AG09319 (cell line): ENCODE measurements at places on chromosomes 6 and 20.
A peak's percentile ranks its signal among the peaks of the same experiment; 100 is the strongest.

- DNase-seq: no peak
Measured at GRCh38 chr6:169841907-169842606, 90.6 kb downstream of the ERMARD start.

DNA sequence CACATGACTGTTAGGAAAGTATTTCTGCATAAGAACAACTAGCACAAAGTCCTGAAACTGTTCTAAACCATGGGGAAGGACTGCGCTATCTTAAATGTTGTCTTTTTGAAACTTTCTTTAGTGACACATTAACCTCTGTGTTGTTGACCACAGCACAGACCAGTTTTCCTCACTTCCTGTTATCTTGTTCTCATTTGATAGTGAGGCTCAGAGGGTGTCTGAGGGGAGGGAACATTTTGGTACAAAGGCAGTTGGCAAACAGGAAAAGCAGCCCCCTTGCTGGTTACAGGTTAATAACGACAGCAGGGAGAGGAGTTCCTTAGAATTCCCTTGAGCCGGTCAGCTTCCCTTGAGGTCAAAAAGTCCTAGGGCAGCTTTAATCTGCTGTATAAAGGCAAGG, 143.5 kb upstream of the BMP2 start:
- no peak for DNase-seq

DNA sequence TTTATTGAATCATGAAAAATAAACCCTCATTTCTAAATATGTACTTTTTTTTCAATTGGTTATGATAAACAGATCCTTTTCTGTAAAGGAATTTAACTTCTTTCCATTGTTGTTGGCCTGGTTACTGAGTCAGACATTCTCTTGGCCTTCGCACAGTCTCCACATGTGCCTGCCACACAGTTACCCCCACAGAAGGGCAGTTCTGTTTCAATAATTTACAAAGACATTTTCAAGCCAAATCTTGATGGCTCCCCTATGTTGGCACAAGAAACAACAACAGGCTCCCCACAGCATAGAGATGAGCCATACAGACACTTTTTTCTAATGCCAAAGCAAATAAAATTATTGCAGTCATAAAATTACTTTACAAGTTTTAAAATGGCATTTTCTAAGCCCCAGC, 55.6 kb upstream of the BEND6 start:
- peak; percentile 41 for DNase-seq

- DNase-seq: no peak
Measured at GRCh38 chr6:6003621-6004366, 2.9 kb downstream of the NRN1 start.

GRCh38 chr20:3755269-3755668, 12.3 kb downstream of the ADISSP start:
- no peak for DNase-seq

DNA sequence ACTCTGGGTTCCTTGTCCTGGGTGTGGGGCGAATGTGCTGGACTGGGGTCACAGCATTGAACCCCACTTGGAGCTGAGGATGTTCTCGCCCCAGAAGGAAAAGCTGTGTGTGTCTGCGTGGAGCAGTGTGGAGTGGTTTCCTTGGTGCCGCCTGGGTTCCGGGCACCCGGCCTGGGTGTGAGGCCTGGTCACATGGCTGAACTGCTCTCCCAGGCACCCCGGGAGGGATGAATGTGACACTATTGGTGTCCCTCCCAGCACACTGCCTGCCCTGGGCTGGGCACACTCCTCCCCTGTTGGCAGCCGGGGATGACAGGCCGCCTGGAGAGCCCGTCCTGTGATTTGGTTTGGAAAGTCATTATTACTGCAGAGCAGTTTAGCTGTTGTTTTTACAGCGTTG, 12.3 kb downstream of the MYT1 start:
- no peak for DNase-seq

GRCh38 chr6:71513036-71513435, 224.4 kb downstream of the OGFRL1 start:
- DNase-seq: no peak

DNA sequence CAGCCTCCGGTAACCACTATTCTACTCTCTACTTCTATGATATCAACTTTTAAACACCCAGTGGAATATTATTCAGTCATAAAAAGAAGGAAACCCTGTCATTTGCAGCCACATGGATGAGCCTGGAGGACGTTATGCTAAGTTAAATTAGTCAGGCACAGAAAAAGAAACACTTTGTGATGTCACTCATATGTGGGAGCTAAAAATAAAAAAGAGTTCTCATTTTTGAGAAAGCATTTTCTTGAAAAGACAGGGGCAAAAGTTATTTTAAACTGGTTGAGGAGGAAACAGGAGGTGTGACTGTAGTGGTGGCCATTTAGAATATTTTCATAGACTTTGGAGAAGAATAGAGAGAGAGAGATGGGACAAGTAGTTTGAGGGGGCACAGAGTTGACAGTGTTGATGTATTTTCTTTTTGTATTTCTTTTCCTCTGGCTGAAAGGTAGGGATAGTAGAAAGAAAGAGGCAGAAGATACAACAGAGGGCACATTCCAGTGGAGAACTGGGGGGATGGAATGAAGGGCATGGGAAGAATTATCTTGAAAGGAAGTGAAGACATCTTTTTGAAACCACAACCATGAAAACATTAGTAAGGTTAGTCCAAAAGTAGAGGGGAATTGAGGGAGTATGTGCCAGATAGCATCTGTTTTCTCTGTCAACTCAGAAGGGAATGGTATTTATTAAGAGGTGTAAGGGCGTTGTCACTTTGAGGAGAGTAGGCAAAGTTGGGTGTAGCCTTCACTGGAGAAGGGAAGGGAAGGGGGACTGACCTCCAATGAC, 181.3 kb upstream of the GMDS start:
- no peak for DNase-seq

GRCh38 chr20:12824328-12825225, 184.2 kb upstream of the SPTLC3 start:
- no peak for DNase-seq

- no peak for DNase-seq
Measured at GRCh38 chr6:73943411-73943810, 247.4 kb downstream of the CD109 start.

DNA sequence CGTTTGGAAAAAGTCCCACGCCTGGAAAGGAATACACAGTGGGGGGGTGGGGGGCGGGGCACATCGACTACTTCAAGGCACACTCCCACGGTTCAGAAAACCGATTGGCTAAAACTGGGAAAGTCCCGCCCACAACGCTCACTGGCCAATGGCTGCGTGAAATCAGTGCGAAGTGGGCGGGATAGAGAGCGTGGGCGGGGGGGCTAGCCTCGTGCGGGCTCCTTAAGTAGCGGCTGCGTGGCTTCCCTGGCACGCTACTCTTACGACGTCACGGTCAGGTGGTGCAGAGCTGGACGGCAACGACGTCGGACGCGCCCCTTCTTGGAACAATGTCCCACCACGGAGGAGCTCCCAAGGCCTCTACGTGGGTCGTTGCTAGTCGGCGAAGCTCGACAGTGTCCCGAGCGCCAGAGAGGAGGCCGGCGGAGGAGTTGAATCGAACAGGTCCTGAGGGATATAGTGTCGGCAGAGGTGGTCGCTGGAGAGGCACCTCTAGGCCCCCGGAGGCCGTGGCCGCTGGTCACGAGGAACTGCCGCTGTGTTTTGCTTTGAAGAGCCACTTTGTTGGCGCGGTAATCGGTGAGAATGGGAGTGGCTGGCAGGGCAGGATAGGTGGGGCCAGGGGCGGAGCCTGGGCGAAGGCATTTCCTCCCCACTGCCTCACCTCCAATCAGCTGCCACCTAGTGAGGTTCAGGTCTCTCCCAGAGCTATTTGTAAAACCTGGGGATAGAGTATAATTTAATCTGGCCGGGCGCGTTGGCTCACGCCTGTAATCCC, at the start of gene DDX43:
DDX43 (plus strand) TSS at position 252 of the 778 bp plus-strand sequence; CDS start at position 330, 78 bp downstream.
- DNase-seq: peak; percentile 18

- no peak for DNase-seq
Measured at GRCh38 chr6:20207088-20207418, 5.2 kb downstream of the MBOAT1 start.

GRCh38 chr20:19880256-19881079, 122.4 kb downstream of the RIN2 start:
- no peak for DNase-seq

DNA sequence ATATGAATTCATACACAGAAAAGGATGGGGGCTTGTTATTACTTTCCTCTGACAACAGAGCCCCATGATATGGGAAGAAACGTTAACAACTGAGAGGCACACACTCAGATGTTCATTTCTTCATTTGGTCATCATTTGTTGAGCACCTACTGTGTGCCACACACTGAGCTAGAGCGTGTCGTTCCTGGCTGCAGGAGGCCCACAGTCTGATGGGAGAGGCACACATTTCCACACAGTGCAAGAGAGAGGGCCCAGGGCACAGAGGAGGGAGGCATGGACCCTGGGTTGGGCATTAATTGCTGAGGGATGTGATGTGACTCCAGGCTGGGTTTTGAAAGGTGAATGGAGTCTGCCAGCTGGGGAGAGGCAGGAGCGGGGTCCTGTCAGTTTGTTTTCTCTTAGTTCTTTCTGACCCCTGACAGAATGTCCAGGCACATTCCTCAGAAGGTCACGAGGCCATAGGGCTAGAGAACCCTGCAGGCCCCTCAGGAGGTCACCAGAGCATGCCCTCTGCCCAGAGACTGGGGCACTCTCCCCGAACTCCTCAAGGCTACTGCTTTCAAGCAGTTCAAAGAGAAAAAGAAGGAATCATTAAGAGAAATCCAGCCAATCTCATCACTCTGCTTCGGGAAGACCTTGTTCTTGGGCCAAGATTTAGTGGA, 216.2 kb downstream of the UST start:
- DNase-seq: no peak

DNA sequence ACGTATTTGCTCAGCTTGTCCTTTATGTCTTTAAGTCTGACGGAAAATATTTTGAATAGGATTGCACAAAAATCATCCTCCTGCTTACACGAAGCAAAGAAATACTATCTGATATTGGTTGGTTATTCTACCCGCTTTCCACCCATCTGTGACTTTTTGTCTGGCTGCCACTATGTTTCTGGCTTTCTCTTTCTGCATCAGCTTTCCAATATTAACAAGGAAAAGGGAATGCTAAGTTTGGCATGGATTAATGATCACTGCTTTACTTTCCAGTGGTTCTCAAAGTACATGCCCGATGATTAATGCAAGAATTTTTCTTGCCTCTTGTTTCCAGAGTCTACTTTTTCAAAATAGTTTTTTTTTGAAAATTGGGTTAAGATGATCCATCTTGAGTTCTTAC, 57.0 kb downstream of the RNF144B start:
- DNase-seq: peak; percentile 3

- no peak for DNase-seq
Measured at GRCh38 chr6:86775893-86776292, 161.4 kb upstream of the HTR1E start.

DNA sequence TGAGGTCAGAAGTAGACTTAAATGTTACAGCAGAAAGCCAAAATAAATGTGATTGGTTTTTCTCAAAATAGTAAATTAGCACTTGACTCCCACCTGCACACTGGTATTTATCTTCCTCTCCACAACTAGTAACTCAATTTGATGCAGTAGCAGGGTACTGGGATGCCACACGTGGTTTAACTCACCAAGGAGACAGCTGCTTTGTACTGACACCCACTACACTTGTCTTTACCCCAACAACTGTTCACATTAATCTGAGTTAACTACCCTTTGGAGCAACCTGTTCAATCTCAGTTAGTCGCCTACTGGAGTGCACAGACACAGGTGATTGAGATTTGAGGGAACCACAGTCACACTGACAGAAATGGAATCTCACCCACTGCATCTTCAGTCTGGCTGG, 242.1 kb downstream of the PRKN start:
- no peak for DNase-seq

DNA sequence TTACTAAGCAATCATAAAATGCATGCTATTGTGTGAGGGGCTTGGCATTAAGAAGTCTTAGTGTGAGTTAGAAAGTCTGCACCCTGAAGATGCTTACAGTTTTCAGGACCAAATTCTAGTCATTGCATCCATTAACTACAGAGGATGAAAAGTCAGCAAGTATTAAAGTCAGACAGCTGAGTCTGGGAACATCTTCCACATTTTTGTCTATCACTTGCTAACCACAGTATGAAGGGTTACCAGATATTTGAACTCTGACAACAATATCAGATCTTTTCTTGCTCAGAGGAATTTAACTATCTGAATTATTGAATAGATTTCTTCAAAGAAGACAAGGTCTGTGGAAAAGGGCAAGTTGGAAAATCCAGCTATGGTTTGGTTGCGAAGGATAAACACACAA, 264.4 kb downstream of the BTBD9 start:
- DNase-seq: no peak

DNA sequence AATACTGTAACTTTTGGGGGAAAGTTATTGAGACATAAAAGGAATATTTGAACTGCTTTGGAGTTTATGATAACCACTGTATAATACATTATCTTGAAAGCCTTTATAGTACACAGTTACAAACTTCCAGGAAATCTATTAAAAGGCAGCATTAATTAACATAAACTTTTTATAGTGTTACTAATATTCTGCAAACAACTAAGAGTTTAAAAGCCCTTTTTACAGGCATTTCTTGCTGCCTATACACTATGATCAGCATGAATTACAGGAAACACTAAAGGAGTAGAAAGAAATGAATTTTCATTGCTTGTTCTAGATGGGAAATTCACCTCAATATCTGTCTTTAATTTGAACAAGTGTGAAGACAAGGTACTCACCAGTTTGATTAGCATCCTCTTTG, 252.3 kb upstream of the ZFP64 start:
- DNase-seq: no peak

DNA sequence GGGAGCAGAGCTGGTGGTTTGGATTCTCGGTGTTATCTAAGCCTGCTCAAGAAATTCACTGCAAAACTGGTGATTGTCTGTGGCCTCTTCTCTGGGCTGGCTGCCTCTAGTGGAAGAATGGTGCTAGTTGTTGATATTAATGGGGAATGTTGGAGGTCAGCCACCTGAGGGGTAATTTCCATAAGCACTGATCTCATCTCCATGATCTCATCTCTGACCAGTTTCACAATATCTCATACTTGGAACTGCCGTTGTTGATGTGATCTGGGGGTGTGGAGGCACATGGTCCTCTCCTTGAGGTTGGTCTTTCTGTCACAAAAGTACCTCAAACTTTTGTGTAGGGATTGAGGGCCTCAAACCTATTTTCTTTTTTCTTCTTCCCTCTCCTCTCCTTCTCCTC, 102.6 kb downstream of the CD109 start:
- DNase-seq: peak; percentile 87

- no peak for DNase-seq
Measured at GRCh38 chr20:3123542-3123941, 36.1 kb downstream of the FASTKD5 start.

- DNase-seq: no peak
Measured at GRCh38 chr6:130964808-130965604, 98.0 kb downstream of the EPB41L2 start.

- DNase-seq: peak; percentile 15
Measured at GRCh38 chr6:89242574-89243330, 25.6 kb upstream of the GABRR1 start.

- DNase-seq: no peak
Measured at GRCh38 chr6:143198312-143198711, 137.6 kb downstream of the AIG1 start.

GRCh38 chr6:139547122-139547776, 172.8 kb upstream of the CITED2 start:
- DNase-seq: no peak
